ENCODE measurements at places on chromosomes 5 and 9.

DNA sequence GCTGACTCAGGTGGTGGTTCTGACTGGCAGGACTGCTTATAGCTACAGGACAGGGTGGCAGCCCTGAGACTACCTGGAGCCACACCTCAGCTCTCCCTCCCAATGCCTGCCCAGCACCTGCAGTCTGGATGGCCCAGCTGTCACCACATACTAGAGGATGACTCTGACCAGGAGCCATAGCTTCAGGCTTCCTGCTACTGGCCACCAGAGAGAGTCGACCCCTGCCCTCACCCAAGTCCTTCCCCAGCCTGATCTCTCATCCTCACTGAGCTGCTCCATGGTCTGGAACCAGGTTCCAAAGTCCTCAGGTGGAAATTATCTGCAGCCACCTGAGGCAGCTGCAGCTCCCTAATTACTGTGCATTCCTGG lies 25.6 kb upstream of the TDRD7 start:
- no peak for DNase-seq

- DNase-seq, result peak; percentile 47
Observed at GRCh38 chr5:78574731-78575161, 73.8 kb downstream of the LHFPL2 start.

DNA sequence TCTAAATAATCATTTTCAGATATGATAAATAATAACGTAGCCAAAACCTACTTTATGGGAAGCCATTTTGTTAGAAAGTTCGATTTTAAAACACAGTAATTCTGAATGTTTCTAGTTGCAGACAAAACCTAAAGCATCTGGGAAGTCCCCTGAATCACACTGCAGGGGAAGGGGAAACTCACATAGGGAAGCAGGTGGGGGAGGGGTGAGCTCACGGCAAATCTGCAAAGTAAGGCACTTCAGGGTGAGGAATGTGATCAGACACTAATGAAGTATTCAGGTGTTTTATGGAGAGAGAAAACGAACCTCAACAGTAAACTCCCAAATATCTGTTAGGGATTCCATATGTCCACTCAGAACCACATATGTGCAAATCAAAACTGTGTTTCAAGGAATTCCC lies 70.7 kb downstream of the EPB41L4A start:
- DNase-seq, result no peak

- no peak for DNase-seq
Observed at GRCh38 chr9:76444322-76444929, 14.6 kb upstream of the GCNT1 start.
